ENCODE measurements at places on chromosomes 5 and 9.

DNA sequence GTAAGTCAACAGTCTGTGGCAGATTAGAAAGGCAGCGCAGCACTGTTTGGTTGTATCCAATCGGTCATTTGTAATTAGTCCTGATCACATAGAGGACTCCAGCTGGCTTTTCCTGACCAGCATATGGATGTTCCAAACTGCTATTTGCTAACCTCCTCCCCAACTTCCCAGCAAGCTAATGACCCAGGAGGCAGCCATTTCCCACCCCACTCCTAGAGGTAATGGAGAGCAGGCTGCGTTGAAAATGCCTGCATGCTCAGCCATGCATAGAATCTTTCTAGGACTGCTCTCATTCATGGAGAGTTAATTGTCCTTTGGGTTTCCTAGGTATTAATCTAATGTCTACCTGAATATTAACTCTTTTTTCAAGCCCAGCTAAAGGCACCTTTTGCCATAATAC is 850.6 kb upstream of the WWC1 start:
- DNase-seq: no peak

DNA sequence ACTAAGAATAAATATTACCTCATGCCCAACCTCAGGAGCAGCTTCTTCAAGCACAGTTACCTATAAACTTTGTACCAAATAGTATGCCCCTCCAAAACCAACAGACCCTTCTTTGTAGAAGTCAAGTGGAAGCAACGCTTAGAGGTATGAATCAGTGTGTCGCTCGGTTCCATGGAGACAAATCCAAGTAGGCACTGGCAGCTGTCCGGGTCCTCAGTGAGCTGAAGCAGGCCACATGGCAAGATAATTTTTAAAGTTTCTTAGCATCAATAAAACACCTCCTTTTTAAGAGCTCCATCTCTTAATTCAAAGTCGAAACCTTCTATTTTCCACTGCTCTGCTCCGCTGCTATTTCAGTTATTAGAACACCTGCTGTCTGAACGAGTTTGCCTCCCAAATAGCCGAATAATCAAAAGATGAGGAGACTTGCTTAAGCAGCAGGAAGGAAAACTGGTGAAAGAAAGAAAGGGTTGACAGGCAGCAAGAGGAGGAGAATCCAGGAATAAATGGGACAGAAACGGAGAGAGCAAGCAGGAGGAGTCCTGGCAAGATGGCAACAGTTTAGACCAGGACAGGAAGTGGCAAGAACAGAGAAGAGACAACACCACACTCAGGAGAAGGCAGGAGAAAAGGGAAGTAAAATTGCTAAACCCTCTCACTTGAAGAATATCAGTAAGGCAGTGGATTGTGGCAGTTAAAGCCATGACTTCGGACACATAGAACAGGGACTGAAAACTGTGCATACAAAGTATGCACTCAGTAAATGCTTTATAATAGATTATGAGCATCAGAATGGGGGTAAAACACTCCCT is 65.0 kb downstream of the PPP2R2B start:
- DNase-seq: no peak

GRCh38 chr9:83154087-83154736 is 91.3 kb upstream of the RASEF start:
- no peak for DNase-seq

DNA sequence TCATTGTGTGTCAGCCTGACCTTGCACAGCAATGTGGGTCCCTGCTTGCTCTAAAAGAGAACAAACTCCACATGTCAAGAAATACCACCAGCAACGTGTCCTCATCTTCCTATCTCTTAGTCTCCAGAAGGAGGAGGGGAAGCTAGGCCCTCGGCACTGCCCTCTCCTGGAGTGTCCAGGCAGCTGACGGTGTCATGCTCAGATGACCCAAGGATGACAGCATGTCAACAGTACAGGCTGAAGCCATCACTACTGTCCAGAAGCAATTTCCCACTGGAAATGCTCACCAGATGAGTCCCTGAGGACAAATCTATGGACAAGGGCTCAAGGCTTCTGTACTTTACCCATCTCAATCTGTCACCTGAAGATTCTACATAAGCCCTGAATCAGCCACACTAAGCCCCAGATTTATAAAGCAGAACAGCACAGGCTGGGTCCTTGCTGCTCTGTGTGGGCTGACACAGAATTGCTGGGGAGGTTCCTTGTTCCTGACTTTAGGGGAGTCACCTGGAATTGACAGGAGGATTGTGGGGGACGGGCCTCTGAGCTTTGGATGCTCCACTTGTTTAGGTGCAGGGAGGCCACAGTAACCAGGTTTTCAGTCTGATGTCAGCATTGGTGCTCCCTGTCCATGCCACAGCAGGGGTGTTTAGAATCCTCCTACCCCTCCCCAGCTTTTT is 210.2 kb downstream of the DAB2IP start:
- no peak for DNase-seq

DNA sequence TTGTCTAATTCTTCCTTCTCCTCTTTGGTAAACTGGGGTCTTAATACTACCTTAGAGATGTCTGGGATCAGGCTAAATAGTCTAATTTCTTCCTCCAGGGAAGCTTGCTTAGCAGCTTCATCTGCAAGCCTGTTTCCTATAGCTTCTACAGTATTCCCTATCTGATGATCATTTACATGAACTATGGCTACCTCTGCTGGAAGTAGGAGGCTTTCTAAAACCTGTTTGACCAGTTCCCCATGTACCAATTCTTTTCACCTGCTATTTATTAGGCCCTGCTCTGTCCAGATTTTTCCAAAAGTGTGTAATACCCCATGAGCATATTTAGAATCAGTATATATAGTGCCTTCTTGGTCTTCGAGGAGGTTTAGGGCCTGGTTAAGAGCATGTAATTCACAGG is 619.8 kb downstream of the HINT1 start:
- DNase-seq: no peak

DNA sequence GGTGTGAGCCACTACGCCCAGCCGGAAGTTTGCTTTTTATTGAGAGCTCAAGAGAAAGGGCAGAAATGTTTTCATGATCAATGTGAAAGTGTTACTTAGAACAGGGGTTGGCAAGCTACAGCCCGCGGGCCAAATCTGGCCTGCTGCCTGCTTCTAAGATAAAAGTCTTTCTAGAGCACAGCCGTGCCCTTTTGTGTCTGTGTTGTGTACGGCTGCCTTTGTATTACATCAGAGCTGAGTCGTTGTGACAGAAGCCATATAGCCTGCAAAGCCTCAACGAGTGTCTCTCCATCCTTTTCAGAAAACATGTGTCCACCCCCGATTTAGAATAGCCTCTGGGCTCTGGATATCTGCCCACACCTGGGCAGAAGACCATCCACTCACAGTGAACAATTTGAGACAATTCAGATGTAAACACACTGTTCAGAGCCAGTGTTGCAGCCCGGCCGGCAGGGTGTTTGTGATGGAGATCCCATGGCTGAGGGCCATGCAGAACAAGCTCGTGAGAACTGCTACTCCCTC is 28.8 kb downstream of the AK8 start:
- DNase-seq: no peak

- DNase-seq: no peak
Measured at GRCh38 chr9:109733690-109734089, 46.3 kb upstream of the PALM2AKAP2 start.

DNA sequence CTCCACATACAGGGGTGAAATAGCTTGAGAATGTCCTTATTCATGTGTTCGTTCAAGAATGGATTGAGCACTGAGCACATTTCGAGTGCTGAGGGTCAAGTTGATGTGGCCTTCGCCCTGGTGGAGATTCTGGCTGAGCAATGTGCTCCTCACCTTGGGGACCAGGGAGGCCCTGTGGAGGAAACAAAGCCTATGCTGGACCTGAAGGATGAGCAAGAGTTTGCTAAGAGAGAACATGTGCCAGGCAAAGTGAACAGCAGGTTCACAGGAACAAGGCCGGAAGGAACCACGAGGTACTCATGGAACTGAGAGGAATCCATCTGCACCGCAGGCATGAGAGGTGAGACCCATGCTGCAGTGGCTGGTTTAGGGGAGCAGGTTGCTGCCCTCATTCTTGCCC is 102.4 kb downstream of the PSD2 start:
- no peak for DNase-seq

DNA sequence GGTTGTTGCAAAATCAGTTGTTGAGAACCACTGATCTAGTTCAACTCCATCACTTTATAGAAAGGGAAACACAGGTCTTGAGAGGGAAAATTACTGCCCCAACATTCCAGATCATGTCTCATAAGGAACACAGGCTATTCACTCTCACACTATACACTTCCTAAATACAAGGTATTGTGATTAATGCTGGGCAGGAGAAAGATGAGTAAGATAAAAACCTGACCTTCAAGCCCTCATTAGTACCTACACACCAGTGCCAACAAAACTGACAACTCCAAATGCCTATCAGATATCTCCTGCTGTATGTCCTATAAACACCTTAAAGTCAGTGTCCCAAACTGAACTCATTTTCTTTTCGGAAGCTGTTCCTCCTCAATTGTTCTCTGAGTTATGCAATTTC is 8.2 kb downstream of the GNE start:
- no peak for DNase-seq

GRCh38 chr5:15748266-15748665 is 248.3 kb downstream of the FBXL7 start:
- no peak for DNase-seq

GRCh38 chr9:78261403-78262001 is 25.6 kb downstream of the CEP78 start:
- DNase-seq: no peak

DNA sequence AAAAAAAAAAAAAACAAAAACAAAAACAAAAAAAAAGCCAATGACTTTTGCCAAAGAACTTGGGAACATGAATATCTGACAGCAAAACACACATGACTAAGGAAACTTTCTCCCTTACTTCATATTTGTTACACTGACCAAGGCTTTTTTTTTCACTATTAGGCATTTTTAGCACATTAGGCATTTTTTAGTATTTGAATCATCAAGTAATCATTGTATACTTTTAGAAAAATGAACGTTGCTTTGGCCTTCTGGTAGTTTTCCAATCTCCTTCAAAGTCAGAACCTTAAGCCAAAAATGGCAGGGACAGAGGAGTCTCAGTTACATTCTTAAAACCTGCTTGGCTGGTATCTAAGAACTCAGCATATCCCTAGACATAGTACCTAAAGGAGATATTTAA is 19.3 kb downstream of the NREP start:
- no peak for DNase-seq

DNA sequence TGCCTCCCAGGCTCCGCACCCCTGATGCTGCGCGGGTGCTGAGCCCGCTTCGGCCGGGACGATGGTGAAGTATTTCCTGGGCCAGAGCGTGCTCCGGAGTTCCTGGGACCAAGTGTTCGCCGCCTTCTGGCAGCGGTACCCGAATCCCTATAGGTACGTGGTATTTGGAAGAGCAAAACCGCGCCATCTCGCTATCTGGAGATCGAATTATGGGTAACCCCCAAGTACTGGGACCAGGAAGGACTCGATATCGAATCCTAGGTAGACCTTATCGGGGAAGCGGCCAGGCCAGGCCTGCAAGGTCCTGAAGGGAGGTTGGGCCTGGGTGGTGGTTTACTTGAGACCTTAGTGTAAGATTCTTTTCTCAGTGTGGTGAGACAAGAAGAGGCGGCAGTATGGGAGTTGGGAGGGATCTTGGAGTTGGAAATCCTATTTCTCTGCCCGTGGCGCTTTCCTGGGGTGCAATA is 359 bp downstream of the PRELID1 start:
- no peak for DNase-seq

GRCh38 chr5:104088876-104089778 is 526.5 kb upstream of the NUDT12 start:
- DNase-seq: no peak

GRCh38 chr9:129669946-129670345 is 4.5 kb downstream of the PRRX2 start:
- no peak for DNase-seq

GRCh38 chr5:157965989-157966388 is 107.0 kb upstream of the CLINT1 start:
- no peak for DNase-seq

- no peak for DNase-seq
Measured at GRCh38 chr5:175814691-175815090, 56.7 kb upstream of the CPLX2 start.

DNA sequence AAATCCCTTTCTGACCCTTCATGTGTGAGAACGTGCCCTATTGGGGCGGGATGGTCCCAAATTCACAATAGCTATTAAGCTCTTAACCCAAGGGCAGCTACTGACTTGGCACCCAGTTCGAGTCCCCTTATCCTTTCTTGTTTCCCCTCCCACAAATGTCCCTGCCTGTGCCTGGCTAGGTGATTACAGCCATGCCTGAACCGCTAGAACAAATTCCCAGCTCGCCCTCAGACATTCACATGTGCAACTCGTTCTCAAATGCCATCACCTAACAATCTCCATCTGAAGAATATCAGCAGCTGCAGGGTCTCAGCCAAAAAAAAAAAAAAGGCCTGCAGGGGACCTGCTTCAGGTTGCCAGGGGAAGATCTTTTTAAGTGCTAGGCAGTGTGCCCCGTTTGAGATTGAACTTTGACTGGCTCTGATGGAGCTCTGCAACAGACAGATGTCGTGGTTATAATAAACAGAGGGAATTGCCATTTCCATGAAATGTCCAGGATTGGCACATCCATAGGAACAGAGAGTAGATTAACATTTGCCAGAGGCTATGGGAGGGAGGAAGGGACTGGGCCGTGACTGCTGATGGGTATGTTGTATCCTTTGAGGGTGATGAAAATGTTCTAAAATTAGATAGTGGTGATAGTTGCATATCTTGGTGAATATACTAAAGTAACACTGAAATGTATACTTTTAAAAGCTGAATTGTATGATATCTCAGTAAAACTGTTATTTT is 347.2 kb upstream of the WWC1 start:
- DNase-seq: no peak

DNA sequence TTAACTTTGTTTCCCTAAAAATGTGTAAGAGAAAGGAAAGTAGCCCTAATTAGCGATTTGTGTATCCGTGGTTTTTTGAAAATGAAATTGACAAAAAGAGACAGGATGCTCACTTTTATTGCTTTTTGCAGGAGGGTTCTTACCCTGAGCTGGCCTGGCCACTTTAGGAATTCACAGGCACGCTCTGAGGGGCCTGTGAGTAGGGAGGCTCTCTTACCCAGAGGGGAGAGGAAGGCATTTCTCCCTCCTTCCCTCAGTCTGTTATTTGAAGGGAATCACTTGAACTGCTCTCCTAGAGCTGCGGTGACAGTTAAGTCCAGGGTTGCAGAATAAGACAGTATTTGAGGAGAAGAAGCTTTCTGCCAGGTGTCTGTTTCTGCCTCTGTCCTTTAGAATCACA is 16.7 kb downstream of the PIK3R1 start:
- DNase-seq: no peak

DNA sequence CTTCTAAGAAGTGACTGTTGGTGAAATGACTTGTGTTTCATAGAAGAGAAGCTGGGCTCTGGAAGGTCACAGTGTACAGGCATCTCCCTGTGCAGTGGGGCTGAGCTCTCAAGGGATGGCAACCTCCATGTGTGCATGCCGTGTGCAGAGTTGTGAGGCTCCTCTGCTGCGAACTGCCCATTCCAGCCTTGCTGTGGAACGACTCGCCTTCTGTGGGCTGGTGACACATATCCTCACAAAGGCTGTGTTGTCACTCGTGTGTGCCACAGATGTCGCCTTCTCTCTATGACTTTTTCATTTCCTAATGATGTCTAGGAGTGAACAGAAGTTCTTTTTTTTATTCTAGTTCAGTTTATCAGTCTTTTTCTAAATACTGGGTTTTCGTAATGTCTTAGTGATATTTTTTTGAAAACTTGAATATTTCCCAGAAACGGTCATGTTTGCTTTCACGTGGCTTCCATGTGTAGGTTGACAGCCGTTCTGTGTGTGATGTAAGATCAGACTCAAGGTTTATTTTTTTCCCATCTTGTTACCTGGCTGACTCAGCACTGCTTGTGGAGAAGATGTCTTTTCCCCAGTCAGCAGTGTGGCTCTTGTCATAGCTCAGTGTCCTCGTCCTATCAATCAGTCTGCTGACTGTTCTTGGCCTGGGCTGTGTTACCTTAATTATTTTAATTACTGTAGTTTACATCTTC is 57.3 kb upstream of the CACNA1B start:
- DNase-seq: no peak

All from stimulated activated CD4-positive, alpha-beta T cell treated with anti-CD3 and anti-CD28 coated beads, Interleukin-15, amount 100 ng/mL, for 48 hours (primary cell).